NCI-H524 (cell line): ENCODE measurements at places on chromosomes 12 and 14.
A peak's percentile ranks its signal among the peaks of the same experiment; 100 is the strongest.

DNA sequence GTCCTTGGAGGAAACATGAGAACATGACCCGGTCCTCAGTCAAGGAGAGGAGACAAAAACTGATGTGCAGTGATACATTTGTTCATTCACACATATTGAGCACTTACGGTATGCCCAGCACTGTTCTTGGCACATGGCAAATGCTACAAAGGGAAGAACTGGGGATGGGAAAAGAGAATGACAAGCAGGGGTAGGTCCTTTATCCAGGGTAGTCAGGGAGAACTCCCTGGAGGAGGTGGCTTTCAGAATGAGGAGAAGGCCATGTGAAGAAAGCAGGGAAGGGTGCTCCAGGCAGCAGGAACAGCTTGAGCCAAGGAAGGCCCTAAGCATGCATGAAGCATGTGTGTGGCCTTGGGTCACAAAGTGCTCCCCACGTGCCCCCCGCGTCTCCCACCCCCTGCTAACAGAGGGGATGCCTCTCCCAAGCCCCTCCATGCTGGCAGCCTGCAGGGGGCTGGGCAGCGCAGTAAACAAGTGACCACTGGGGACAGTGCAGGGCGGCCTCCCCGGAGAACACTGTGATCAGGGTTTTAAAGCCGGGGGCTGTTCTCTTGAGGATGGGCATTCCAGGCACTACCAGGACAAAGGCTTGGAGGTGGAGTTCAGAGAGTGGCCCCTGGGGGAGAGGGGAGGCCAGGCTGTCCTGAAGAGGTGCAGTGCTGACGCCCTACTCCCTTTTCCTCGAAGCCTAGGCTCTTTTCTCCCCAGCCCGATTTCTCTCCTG is 71.0 kb downstream of the PHETA1 start:
- no peak for DNase-seq

DNA sequence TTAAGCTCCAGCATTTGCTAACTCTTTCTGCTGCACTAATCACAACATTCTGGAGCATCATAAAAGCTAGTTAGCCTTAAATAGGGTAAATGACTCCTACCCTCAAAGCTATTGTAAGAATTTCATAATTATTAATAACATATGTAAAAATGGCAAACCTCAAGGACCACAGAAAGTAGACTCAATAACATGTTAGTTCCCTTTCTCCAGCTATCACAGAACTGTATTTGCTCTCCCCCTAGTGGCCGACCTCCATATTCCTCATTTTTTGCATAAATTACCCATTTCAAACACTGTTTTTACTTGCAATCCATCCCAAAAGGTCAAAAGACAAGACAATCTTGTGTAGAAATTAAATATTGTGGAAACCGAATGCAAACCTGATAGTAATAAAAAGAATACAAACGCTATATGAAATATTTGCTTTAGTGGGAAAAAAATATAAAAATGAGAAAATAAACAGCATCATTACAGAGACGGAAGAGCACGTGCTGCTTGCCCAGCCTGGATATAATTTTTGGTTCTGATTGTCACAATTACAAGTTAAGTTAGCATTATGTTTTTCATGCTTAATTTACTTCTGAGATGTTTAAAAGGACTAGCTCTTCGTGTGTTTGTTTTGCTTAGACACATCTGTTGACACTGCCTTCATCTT is 97.9 kb downstream of the RERGL start:
- DNase-seq, result no peak

DNA sequence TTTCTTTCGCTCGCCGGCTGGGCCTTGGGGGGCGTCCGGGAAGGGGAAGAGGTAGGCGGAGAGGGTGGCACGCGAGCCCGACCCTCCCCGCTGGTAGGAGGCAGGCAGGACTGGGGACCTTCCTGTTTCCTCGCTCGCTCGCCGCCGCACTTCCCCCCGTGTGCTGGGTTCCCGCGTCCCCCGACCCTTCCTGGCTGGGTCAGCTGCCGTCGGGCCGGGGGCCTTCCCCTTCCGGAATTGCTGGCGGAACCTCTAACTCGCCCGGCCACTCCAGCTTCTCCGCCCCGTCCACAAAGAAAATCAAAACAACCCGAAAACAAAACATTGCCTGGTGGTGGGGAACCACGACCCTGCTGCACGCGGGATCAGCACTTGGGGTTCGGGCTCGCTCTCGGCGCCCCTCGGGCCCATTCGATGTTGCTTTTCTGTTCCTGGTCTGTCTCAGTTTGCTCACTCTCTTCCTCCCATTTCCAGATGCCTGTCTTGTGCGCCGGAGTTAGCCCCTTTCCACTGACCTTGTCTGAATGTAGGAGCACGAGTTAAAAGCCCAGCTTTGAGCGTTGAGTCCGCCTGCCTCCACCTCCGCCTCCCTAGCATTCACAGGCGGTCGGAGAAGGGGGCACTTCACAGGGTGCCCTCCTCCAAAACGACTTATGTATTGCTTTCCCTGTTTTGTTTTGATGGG is 581 bp downstream of the PAPOLA start:
- DNase-seq, result peak; percentile 41

DNA sequence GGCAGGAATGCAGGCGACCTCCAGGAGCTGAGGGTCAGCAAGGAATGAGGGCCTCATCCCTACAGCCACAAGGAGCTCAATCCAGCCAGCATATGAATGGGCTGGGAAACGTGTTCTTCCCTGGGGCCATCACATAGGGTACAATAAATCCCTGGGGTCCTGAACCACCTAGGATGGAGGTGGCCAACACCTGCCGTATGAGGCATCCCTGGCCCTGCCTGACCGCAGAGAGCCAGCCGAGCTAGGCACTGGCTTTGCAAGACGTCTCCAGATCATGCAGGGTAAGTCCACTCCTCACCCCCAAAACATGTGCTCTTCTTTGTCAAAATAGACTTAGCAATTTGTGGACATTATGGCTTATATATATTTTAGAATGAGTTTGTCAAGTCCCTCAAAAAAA is 303.7 kb upstream of the DIO3 start:
- DNase-seq, result no peak

GRCh38 chr14:69313176-69313575 is 53.2 kb downstream of the GALNT16 start:
- no peak for DNase-seq

DNA sequence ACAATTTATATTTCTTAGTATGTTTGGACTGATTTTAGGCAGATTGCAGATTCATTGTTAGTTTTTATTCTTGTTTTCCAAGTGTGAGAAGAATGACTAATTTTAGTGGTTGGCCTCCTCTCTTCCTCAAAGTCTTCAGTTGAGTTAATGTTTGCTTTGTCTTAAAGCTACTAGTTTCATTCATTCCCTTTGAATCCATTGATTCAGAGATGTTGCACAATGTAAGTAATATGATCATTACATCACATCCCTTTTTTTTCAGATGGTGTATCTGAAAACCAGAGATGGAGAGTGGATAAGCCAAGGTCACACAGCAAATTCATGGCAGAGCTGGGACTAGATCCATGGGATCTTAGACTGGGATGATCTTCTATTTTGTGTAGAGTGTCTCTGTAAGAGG is 577.5 kb downstream of the BCL11B start:
- no peak for DNase-seq

DNA sequence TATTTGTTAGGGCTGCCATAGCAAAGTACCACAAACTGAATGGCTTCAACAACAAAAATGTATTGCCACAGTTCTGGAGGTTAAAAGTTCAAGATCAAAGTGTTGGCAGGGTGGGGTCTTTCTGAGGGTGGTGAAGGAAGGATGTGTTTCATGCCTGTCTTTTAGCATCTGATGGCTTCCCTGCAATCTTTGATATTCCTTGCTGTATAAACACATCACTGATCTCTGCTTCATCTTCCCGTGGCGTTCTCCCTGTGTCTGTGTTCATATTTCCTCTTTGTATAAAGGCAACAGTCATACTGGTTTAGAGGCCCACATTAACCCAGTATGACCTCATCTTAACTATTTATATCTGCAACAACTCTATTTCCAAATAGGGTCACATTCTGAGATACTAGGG is 167.5 kb downstream of the BTG1 start:
- no peak for DNase-seq

DNA sequence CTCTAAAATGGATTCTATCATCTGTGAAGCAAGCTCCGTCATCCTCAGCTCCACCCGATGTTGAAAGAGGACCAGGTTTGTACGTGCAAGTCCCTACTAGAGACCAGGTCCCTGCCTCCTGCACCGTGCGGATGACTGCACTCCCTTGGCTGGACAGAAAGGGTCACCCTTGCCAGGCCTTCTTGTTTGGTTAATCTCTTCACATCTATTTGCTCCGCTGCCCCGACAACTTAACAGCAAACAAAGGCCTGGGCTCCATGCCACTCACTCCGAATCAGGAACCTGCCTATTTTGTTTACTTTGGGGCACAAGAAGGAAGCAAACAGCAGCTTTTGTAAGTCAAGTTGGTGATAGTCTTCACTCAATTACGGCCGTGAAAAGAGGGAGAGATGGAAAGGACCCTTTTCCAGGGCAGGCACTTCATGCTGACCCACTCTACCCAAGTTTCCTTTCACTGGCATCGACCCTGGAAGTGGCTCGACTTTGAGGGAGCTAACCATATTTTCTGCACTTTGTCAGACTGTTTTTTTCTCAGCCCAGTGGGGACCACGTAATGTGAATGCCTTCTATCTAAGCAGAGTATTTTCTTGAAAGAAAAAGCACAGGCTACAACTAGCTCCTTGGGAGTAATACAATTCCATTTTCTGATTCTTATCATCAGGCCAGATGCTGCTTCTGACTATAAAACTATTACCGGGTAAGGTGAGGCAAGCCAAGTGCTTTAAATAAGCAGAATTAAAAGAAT is 202.6 kb downstream of the FOXN3 start:
- no peak for DNase-seq

DNA sequence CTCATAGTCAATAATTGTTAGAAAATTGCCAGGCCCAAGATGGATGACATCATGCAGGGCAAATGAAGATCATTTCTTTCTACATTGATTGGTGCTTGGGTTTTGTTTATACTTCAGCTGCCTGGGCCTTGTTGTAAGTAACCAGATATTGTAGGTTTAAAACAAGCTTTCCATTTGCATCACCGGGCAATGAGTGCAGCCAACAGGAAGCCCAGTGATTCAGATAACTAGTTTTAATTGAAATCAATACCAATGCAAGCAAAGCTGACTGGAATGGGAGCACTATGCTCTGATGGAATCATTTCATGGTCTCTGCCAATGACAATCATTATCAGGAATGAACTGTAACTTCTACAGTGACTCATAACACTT is 279.3 kb downstream of the DUSP6 start:
- DNase-seq, result no peak

DNA sequence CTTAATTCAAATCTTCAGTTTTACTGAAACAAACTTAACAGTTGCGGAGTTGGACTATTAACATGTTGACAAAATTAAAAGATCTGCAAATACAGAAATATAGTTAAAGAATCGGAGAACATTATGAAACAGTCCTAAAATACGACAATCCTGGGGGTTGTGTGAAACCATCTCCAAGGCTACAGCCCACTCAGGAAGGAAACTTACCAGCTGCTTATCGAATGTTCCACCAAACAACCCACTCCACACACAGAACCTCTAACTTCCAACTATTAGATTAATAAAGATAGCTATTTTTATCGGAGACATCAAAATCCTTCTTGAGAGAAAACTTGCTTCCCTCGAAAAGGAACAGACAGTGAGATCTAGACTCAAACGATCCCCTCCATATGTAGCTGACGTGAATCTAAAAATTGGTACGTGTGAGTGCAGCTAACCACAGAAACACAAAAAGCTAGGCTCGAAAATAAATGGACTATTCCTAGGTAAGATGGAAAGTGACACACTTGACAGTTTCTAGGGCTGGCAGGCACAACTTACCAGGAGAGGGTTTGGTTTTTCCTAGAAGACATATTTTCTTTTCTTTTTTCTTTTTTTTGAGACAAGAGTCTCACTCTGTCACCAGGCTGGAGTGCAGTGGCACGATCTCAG is 12.9 kb downstream of the VPS37B start:
- DNase-seq, result no peak

DNA sequence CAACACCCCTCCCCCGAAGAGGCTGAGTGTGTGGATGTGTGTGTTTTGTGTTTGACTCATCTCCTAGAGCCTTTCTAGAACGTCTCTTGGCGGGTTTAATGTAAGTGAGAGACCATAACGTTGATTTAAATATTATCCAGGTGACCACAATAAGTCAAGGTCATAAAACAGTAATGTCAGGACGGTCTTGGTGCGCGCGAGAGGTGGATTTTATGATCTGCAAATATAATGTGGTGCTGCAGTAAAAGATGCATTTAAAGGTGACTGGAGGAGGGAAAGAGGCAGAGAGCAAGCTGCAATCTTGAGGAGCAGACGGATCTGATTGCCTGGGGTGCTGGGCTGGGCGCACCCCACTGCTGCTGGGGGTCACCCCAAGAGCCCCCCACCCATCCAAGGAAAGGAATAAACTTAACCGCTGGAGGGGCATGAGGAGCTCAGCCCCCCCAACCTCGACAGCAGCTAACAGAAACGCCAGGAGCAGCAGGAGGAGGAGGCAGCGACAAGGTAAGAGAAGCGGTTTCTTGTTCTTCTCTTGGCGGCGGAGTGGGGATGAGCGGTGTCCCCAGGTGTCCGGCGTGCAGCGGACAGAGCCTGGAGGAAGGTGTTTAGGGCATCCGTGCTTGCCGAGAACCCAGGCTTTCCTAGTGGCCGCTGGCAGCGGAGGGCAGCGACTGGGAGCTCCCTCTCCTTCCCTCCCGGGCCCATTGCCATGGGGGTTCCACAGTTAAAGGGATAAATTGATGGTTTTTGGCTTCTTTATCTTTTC is 5.5 kb downstream of the HOXC10 start:
- no peak for DNase-seq

DNA sequence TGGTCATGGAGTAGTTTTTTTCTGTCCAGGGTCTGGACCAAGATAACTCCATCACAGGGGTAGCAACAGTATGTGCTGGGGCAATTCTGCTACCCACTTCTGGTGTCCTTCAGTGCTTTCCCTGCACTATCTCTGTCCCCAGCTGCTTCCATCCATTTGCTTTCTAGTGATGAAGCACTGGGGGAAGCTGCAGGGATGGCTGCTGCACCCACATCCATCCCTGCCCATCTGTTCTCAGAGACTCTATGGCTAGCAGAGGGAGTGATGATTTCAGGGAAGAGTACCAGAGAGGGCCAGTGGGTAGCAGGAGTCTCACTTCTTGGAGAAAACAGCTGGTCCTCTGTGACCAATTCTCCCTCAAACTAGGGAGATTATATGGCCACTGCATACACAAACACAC is 44.1 kb downstream of the ETV6 start:
- DNase-seq, result peak; percentile 46

- DNase-seq, result peak; percentile 66
Observed at GRCh38 chr12:78208092-78208491, 377.4 kb downstream of the NAV3 start.

DNA sequence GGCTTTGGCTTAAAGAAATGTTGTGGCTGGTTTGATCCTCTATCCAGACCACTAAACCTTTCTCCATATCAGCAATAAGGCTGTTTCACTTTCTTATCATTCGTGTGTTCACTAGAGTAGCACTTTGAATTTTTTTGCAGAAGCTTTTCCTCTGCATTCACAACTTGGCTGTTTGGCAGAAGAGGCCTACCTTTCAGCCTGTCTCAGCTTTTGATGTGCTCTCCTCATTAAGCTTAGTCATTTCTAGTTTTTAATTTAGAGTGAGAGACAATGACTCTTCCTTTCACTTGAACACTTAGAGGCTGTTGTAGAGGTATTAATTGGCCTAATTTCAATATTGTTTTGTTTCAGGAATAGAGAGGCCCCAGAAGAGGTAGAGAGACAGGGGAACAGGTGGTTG is 13.8 kb downstream of the KCNMB4 start:
- DNase-seq, result no peak

- DNase-seq, result no peak
Observed at GRCh38 chr12:101619858-101620761, 25.3 kb downstream of the MYBPC1 start.
